ENCODE measurements at places on chromosomes 5 and 9.

DNA sequence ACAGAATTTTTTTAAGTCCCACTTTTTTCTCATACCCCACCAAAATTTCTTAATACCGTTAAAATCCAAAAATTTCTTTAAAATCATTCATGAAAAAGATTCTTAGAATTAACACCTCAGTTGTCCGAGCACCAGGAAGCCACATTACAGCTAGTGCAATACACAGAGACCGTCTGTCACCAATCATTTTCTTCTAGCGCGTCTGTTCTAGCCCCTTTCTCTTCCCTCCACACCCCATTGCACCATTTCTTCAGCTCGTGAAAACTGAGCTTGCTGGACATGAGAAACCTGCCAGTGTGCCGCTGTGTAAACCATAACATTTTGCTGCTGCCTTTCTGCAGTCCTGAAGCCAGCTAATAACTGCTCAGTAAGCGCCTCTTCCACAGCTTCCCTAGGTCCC, 5.0 kb downstream of the SFXN1 start:
- DNase-seq, result no peak

GRCh38 chr5:92504346-92504745, 1076.7 kb downstream of the NR2F1-AS1 start:
- DNase-seq, result no peak

DNA sequence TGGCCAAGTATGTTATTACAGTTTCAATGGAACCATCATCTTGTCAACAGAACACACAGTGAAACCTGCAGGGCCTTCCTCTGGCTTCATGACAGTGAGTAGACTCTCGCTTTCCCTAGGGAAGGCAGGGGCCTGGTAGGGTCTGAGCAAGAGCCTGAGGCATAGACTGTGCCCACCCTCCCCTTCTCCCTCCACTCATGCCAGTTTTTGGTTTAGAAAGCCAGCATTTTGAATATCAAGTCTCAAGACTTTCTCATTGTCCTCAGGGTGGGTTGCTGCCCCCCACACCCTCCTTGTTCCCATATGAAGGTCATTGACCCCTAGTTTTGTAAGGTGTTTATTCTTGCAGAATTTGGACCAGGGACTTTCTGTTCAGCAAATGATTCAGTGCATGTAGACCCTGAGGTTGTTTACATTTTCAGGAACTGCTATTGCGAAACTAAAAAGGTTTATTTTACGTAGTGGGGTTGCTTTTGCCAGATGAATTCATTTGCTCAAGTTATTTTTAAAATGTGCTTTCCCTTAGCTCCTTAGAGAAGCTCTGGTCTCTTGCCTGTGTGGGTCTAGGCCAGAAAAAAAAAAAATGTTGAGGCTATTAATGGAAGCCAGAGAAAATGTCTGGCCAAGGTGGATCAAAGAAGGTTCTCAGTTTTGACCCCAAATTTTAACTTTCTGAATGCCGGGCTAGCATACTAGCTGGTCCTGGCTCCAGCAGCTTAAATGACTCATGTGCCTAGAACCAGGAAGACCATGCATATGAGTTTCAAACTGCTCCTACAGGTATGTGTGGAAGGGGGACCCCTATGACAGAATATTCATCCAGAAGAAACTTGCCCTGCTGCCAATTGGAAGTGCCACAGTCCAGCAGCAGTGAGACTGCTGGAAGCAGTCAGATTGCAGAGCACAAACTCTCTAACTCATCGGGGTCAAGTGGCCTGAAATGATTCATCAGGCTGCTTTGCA, 10.1 kb upstream of the MOB3B start:
- DNase-seq, result peak; percentile 42

GRCh38 chr5:67770431-67771025, 445.0 kb upstream of the PIK3R1 start:
- no peak for DNase-seq

DNA sequence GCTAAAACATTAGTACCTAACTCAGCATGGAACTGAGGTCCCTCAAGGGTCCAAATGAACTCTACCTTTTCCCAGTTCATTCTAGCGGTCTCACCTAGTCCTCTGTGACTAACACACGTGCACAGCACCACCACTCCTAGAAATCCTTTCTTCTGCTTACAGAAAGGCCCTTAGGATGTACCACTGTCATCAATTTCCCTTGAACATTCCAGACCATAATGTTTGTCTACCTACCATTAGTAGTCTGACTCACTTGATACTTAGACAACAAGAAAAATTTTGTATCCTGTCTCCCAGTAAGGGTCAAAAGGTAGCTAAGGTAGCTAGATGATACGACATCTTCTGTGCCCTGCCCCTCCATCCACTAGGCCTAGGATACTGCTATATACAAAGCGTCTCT, 166.6 kb downstream of the TSSK1B start:
- DNase-seq, result no peak

- no peak for DNase-seq
Observed at GRCh38 chr9:31847963-31848362, 536.5 kb upstream of the ACO1 start.

DNA sequence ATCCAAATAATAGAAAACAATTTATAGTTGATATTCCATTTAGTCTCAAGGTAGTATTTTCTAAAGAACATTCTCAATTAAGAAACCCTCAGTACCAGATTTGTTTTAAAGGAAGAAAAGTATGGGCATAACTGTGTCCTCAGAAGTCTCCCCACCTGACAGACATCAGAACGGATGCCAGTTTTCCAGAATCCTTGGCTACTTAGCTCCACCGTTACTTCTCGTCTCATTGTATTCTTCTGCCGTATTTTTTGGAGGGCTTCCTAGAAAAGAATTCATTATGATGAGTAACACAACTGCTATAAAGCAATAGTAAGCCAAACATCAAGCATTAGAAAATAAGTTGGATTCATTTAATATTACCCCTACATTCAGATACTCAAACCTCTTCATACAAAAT, 67.8 kb downstream of the DROSHA start:
- DNase-seq, result peak; percentile 15

DNA sequence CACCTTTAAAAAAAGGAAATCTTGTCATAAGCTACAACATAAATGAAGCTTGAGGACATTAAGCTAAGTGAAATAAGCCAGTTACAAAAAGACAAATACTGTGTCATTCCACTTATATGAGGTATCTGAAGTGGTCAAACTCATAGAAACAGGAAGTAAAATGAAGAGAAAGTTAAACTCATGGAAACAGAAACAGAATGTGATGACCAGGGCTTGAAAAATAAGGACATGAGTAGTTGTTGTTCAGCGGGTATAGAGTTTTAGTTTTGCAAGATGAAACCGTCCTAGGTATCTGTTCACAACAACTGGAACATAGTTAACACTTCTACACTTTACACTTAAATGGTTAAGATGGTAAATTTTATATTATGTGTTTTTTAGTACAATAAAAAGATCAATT, 47.8 kb upstream of the SLC1A3 start:
- no peak for DNase-seq
